ENCODE measurements at places on chromosomes 7 and 10.

DNA sequence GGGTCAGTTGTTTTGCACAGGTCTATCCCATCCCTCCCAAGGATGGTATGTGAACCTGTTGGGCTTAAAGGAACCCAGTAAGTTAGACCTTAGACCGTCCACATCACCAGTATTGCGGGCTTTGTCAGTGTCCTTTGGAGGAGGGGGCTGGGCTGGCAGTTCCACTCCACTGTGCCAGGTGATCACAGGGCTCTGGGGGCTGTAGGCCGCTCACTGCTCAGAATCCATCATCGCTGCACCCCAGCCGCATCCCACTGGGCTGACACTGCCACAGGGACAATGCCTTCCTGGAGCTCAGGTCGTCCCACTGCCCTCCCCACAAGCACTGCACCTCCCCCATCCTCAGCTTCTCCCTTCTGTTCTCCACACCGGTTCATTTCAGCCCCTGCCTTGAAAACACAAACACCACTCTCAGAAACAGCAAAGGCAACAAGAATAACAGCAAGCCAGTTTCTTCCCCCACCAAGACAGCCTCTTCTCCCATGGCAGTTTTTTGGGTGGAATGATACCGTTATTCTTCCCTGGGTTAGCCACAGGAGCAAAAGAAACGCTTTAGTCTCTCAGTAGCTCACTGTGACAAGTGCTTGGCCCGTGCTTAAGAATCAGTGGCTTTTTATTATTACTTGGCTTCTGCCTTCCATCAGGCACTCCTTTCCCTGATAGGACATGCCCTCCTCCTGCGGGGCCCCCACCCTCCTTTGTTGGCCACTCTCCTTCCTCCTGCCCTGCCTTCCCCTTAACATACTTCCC is 111.2 kb downstream of the GRK5 start:
- DNase-seq = no peak

DNA sequence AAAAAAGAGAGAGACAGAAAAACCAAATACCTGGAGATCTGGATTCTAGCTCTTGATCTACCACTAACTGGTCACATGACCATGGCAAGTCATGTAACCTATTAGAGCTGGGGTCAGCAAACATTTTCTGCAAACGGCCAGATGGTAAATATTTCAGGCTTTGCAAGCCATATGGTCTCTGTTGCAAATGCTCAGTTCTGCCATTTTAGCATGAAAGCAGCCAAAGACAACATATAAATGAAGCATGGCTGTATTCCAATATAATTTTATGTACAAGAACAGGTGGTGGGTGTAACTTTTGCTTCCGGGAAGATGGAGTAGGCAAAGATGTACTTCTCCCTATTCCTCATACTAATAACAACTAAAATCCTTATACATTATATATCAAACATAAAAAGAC is 6.7 kb downstream of the FRA10AC1 start:
- DNase-seq = no peak

DNA sequence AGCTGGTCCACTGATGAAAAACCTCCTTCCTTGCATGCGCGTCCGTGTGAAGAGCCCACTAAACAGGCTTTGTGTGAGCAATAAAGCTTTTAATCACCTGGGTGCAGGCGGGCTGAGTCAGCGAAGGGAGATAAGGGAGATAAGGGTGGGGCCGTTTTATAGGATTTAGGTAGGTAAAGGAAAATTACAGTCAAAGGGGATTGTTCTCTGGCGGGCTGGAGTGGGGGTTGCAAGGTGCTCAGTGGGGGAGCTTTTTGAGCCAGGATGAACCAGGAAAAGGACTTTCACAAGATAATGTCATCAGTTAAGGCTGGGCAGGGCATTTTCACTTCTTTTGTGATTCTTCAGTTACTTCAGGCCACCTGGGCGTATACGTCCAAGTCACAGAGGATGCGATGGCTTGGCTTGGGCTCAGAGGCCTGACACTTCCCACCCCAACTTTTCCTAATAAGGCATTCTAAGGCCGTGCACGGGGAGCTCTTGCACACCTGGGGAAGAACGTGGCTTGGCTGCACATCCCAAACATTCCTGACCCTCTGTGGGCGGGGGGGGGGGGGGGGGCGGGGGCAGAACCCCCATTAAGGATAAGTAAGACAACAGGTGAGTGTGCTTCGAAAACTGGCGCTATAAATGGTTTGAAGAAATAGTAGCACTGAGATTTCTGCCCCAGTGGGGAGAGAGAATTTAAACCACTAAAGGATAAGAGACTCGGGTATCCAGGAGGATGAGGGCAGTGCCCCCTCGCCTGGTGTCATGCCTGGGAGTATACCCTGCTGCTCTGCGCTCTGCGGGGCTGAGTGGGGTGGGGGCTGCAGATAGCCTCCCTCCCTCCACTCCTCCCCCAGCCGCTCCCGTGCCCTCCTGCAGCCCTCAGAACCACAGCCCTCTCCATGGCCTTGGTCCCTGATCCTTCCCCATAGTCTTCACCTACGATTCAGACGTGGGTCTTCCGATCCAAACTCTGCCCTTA is 217.6 kb downstream of the MLLT10 start:
- no peak for DNase-seq

DNA sequence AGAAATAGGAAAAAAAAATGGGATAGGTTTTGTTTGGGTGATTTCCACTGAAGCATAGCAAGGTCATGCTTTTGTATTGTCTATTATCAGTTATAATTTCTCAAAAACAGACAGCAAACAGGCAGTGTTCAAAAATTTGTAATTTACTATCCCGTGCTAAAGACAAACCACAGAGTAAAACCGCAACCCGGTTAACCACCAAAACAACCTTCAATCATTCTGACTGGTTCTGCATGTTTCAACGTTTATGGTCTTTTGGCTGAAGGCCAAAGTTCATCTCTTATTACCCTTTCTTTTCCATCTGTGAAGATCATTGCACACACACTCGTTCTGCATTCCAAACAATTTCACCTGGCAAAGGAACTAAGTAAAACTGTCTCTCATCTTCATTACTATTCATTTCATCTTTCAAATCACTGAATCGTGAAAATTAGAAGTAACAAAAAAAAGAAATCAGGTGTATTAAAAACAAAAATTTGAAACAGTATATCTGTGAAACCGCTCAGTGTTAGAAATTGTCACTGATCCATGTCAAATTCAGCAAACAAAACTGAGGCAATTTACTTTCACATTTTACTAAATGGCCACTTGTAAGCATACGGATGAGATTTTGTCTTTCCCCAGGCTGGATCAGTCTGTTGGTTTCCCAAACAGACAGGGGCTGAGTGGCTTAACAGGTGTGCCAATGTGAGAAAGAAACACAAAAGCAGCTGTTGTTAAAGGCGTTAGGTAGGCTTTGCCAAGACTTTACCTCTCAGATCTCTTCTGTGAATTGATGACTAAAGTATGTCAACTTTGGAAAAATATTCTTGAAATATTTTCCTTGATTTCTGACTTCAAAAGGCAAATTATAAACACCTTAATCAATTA is 539.6 kb downstream of the CNTNAP2 start:
- peak; percentile 23 for DNase-seq

Data from HCEC 1CT (cell line).